Fibroblast of the conjunctiva (primary cell): ENCODE measurements at places on chromosomes 3 and 15.

DNA sequence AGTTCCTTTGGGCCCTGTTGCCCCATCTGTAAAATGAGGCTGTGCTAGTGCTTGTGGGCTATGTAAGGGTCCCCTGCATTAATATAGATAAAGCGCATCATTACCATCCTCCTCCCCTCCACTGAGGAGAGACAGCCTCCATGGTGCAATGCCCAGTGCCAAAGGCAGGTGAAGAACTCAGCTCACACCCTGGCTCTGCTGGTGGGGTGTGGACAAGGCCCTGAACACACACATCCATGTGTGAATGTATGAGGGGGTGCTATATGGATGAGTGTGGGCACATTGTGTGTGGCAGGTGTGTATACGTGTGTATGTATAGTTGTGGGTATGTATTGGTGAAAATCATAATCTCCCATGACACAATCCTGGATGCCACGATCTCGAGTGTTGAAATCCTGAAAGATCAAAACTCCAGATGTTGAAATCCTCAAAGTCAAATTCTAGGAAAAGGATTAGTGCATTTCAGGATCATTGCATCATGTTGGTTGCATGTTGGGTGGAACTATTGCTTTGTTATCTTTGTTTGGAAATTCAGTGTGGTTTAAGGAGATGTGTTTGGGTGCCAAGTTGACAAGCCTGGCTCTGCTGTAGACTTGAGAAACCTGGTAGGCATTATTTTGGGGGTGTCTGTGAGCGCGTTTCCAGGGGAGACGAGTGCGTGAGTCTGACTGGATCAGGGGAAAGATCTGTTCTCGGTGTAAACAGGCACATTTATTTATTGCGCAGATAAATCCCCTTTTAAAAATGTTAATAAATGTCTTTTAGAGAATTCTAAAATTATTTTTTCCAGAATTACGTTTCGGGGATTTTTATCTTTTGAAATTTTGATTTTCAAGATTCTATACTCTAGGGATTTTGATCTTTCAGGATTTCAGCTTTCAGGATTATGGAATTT lies 42.0 kb upstream of the SEC61A1 start:
- peak; percentile 81 for DNase-seq

- peak; percentile 81 for DNase-seq
Observed at GRCh38 chr3:168047190-168047795, 48.4 kb downstream of the GOLIM4 start.

GRCh38 chr15:39465843-39466749 lies 114.8 kb upstream of the THBS1 start:
- no peak for DNase-seq

DNA sequence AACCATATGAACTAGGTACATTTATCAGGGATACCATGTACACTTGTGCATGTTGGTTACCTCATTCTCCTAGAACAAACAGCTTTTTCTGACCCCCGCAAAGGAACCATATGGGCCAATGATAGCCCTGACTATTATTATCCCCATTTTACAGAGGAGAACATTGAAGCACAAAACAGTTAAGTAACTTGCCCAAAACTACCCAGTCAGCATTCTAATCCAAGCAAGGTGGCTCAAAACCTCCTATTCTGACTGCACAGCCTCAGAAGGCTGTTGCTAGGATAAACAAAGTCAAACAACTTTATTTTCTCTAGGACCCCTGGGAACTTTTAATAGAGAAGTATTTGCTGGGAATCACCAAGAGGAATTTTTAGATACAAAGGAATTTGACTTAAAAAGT lies 36.7 kb downstream of the CFAP44 start:
- DNase-seq, result no peak

DNA sequence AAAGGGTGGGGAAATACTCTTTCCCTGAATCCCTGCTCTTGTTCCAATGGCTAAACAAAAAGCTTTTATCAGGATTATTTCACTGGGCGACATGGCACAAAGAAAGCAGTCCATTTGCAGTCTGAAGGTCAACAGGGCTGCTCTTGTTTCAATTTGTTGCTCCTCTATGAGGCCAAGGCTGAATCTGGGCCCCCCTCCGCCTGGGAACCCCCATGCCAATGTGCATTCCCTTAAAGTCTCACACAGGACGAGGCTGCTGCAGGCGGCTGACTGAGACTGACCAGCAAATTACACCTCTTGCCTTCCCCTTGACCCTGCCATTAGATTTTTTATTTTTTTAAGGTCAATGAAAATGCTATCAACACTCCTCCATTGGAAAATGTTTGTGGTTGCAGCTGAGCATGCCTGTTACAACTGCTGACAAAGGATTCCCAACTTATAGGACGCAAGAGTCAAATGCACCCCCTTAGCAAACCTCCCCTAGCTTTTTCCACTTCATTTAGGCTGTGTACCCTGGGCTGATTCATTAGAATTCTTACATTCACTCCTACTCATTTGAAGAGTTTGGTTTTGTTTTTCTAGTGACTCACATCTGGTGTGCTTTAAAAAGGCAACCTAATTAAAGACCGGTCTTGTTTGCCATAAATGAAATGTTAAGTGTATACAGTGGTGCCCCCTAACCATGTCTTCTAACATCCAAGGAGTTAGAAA lies 60.8 kb upstream of the ARHGEF3 start:
- DNase-seq, result peak; percentile 8

GRCh38 chr3:67706934-67707333 lies 52.5 kb upstream of the SUCLG2 start:
- DNase-seq, result no peak

- peak; percentile 37 for DNase-seq
Observed at GRCh38 chr3:104628185-104628789, 738.4 kb upstream of the ALCAM start.

DNA sequence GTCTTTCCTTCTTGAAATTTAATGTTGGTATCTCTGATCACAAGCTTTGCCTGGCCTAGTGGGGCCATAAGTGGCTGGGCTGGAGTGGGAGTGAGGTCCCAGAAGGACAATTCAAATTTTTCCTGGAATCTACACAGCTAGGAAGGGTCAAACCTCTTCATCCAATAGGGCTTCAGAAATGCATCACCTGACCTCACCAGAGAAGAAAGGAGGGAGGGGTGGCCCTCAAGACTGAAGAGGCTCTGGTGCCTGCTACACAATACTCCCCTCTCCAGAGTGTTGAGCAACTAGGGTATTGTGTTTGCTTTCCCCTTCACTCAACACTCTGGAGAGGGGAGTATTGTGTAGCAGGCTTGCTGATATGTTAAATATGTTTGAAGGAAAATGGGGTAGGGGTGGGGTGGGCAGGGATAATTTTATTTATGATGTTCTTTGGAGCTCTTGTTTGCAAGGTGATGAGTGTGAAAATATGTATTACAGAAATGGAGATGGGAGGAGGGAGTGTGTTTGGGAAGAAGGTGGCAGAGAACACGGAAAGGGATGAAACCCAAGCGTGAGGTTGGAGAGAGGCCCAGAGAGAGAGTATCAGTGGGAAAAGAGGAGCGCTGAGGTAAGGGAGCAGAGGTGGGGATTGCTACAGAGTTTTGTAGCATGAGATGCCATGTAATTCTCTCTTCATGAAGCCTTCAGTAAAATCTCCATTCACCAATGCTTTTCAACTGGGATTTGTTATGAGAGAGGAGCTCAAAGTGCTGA lies 5.7 kb upstream of the KLHL24 start:
- no peak for DNase-seq

- no peak for DNase-seq
Observed at GRCh38 chr3:57793737-57794187, 37.7 kb downstream of the SLMAP start.

- no peak for DNase-seq
Observed at GRCh38 chr3:60641354-60641753, 609.9 kb downstream of the FHIT start.
